ENCODE measurements at places on chromosomes 2 and 18.

- DNase-seq, result no peak
Observed at GRCh38 chr18:56469582-56469981, 168.8 kb downstream of the TXNL1 start.

DNA sequence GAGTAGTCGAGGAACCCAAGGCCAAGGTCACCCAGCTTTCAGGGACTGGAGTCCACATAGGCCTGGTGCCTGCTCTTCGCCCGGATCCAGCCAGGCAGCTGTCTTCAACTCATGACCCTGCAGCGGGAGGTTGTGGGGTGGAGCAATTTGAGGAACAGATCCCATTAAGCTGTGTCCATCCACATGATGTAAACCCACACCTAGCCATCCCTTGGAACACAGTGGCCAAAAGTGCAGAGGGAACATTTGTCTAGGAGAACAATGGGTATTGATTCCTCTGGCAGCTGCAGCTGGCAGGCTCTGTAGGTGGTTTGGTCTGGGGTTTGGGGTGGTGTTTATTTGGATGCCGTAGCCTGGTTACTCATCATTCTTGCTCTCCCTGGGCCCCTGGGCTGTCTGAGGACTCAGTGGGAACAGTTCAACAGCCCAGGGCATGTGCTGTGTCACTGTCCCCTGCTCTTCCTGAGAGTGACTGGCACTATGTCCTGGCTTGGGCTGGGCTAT is 99.4 kb downstream of the TFCP2L1 start:
- peak; percentile 9 for DNase-seq

DNA sequence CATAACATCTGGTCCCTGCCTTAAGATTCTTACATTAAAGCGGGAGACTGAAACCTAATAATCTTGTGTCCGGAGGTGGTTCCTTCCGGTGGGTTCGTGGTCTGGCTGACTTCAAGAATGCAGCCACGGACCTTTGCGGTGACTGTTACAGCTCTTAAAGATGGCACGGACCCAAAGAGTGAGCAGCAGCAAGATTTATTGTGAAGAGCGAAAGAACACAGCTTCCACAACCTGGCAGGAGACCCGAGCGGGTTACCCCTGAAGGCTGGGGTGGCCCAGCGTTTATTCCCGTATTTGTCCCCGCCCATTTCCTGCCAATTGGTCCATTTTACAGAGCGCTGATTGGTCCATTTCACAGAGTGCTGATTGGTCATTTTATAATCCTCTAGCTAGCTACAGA is 122.3 kb upstream of the SIX2 start:
- peak; percentile 56 for DNase-seq

- no peak for DNase-seq
Observed at GRCh38 chr2:152155209-152155608, 20.4 kb downstream of the STAM2 start.

- peak; percentile 98 for DNase-seq
Observed at GRCh38 chr2:196160101-196160500, 11.3 kb downstream of the STK17B start.

GRCh38 chr18:35756506-35757117 is 175.1 kb downstream of the GALNT1 start:
- DNase-seq, result peak; percentile 52

All from MV-4-11 (cell line).